Renal cortical epithelial cell (primary cell): ENCODE measurements at places on chromosomes 4 and X. TPM values are rescaled to one million over a fixed set of nuclear protein-coding genes. Genes with fewer than 3 reads are reported as not detected.

OTUD6A gene
- total RNA-seq: not detected in 2 replicates

GDPD2 gene
- total RNA-seq: 0.05 TPM in 1 of 2 replicates, not detected in the other

SHOX gene
- total RNA-seq: not detected in 2 replicates

- DNase-seq: peak; percentile 81
These were observed 30.6 kb downstream of the TRIM2 start for GRCh38 chr4:153234885-153235284.

DNA sequence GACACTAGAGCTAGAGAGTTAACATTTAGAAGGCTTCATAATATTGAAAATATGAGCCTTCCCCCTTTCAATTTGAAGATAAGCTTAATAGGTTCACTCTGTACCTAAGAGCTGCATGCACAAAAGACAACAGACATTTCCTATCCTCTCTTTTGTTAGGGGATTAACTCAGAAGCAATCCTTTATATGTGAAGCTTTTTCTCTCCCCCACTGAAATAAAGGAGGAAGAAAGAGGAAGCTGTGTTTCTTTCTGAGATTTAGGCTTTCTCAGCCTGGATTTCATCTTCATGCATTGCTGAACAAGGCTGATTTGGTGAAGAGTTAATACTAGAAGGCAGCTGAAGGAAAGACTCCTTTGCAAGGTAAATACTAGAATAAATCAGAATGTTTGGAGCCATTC is 21.0 kb upstream of the CABS1 start:
- DNase-seq: no peak

DNA sequence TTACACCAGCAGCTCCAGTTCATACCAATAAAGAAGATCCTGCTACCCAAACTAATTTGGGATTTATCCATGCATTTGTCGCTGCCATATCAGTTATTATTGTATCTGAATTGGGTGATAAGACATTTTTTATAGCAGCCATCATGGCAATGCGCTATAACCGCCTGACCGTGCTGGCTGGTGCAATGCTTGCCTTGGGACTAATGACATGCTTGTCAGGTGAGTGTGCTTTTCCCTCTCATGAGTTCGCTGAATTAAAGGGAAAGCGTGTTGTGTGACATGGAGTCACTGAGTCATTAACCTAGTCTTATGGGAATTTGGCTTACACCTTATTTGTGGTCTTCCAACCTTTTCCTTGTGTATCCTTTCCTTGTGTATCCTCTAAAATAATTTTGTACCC is 15.9 kb downstream of the TMEM165 start:
- DNase-seq: peak; percentile 36

DNA sequence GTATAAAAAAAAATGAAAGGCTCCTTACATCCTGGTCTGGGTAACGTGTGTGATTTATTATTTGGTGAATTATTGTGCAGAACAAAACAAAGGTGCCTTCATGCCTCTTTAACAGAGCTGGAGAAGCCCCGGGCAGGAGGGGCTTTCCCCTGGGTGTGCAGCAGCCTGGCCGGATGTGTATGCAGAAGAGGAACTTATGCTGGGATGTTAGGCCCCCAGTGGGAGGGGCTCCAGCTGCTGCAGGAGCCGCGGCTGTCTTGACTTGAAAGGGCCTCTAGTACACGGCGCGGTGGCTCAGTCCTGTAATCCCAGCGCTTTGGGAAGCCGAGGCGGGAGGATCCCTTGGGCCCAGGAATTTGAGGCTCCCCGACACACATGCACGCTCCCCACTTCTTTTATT is 16.0 kb downstream of the CCNQ start:
- DNase-seq: no peak

GRCh38 chrX:150489359-150490015 is 78.9 kb upstream of the MTM1 start:
- peak; percentile 68 for DNase-seq

DNA sequence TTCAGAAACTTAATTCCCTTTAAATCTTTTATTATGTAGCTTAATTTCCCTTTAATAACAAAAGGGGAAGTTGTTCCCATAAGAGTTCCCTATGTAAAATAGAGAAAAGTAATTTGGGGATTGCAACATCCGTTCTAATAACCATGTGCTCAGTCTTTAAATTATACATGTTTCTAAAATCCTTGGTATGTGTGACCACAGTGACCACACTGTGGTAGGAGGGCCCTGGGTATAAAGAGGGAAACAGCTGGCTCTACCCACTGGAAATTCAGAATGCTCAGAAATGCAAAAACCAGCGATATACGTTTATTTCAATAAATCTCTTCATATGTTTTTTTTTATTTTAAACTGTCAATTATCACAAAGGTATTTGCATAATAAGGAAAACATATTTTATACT is 219.1 kb downstream of the FGF13 start:
- no peak for DNase-seq
